Activated CD8-positive, alpha-beta T cell treated with anti-CD3 and anti-CD28 coated beads for 36 hours (primary cell): ENCODE measurements at places on chromosomes 16 and 17. TPM values are rescaled to one million over a fixed set of nuclear protein-coding genes. Genes with fewer than 3 reads are reported as not detected.

Gene IRF8
- total RNA-seq: 224 TPM

GRCh38 chr17:5630434-5630833 lies 46.1 kb upstream of the NLRP1 start:
- no peak for DNase-seq

DNA sequence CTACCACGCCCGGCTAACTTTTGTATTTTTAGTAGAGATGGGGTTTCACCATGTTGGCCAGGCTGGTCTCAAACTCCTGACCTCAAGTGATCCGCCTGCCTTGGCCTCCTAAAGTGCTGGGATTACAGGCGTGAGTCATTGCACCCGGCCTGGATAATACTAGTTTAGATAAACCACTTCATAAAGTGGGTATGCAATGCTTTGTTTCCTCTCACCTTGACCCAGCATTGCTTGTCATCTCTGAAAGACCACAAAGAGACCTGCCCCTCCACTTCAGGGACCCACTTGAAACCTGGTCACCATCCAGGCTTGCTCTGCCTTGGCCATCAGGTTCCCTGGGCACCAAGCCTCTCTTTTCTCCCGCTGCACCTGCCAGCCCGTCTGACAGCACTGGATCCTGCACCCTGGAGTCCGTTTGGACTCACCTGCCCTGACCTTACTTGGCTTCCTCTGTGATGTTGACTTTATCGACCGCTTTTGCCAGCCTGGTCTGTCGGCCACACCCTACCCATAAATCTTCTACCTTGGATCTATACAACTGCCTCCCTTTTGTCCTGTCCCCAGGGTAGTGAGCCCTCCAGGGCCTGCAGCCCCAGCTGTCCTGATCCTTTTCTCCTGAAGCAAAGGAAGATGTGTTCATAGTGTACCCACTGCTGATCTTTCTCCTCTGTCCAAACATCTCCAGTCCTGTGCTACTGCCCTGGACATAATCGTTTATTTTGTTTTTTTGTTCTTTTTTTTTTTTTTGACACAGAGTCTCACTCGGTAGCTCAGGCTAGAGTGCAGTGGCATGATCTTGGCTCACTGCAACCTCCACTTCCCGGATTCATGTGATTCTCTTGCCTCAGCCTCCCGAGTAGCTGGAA lies 12.7 kb upstream of the ZG16 start:
- no peak for DNase-seq

- DNase-seq: no peak
Measured at GRCh38 chr17:33447090-33447489, 154.0 kb upstream of the ASIC2 start.

Gene MYBBP1A
- 104 TPM for total RNA-seq

Gene ENPP7
- not detected for total RNA-seq

DNA sequence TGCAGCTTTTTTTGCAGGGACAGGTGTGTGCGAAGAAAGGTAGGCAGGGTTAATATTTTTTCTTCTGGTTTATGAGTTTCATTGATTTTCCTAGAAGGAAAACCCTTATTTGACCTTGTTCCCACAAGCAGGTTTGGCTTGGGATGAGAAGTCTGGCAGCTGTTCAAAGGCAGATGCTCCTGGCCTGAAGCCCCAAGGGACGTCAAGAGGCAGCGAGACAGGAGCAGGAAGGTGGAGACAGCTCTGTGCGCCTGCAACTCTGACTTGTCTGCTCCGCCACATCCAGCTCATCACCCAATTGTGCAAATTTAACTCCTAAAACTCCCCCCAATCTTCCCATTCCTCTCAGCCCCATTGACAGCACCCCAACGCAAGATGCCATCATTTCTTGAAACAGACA lies 136.8 kb upstream of the XYLT1 start:
- no peak for DNase-seq

Gene CNTD1
- total RNA-seq: 0.23 TPM

Gene SPNS2
- total RNA-seq: 0.95 TPM

Gene FZD2
- total RNA-seq: 0.16 TPM
